ENCODE measurements at places on chromosomes 6 and 20.

DNA sequence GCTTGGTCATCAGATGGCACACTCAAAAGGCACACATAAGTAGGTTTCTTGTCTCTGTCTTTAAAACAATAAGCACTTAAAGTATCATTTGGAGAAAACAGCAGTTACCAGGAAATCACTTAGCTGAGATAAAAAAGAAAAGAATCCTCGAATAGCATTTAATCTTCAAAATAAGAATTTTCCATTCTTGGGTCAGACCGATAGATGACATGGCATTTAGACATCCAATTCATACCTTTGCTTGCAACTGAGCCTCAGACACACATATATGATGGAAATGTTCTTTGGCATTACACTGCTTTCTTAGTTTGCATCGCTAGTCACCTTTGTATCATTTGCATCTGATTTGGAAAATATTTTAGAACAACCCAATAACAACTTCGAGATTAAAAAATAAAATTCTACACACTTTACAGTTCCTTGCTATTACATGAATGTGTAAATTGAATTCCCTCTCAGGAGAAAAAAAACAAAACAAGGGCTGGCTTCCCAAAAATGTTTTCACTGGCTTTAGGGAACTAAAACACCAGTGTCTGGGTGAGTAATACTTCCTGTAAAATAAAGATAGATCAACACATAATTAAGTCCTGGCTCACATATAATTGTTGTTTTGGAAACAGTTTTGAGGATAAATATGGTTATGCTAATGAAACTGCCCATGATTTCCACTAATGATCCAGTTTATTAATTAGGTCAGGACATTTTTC, 1.3 kb upstream of the RNF217 start:
- no peak for DNase-seq

DNA sequence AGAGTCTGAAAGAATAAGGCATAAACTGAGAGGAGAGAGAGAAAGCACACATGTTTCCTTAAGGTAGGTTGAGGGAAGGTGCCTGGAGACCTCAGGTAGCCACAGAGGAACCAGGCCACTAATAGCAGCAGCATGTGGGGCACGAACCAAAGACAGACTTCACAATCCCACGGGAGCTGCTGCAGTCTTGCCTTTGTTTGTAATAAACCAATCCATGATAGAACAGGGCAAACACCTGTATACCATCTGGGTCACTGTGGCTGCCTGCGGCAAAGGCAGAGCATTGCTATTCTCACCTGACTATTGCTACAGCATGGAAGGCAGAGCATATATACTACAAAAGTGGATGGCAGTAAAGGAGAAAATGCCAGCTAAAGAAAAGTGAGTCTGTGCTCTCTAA, 36.3 kb downstream of the HEBP2 start:
- no peak for DNase-seq

- no peak for DNase-seq
Observed at GRCh38 chr6:143362192-143362558, 88.3 kb downstream of the ADAT2 start.

GRCh38 chr20:47531458-47531857, 29.8 kb downstream of the NCOA3 start:
- DNase-seq: no peak

GRCh38 chr20:19970256-19970765, 46.9 kb upstream of the NAA20 start:
- no peak for DNase-seq

- no peak for DNase-seq
Observed at GRCh38 chr6:108476376-108476775, 84.3 kb upstream of the FOXO3 start.

- DNase-seq: peak; percentile 51
Observed at GRCh38 chr6:81241126-81242041, 511.1 kb downstream of the TENT5A start.

GRCh38 chr6:160986851-160987250, 4.7 kb upstream of the MAP3K4 start:
- DNase-seq: no peak

GRCh38 chr6:124879110-124879991, 82.9 kb upstream of the RNF217 start:
- DNase-seq: no peak

DNA sequence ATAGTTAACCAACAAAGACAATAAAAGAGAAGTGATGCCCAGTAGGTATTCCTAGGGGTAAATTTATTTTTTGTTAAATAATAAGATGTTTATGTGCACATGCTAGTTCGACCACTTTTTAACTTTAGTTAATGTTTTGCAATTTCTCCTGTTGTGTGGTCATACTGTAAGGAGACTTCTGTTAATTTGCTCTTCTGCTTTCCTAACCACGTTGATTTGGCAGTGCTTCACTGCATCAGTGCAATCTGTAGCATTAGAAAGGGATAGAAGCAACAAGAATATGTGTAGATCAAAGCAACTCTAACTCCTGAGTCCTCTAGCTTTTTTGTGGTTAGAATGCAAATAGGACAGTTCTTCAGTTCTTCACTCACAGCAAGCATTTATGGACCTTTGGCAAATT, 13.9 kb downstream of the MYB start:
- DNase-seq: no peak

DNA sequence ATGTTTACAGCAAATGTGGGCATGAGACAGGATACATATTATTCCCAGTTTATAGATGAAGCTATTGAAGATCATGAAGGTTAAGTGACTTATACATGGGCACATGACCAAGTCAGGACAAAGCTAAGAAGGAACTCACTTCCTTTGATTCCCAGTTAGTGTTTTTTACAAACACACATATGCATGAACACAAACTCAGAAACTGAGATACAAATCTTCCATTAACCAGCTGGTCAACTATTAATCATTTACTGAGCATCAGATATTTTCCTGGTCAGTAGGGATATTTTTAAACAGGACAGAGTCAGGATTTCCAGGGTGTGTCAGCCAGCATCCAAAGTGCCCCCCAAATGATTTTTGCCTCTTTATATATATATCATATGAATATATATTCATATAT, 222.2 kb downstream of the OGFRL1 start:
- no peak for DNase-seq

DNA sequence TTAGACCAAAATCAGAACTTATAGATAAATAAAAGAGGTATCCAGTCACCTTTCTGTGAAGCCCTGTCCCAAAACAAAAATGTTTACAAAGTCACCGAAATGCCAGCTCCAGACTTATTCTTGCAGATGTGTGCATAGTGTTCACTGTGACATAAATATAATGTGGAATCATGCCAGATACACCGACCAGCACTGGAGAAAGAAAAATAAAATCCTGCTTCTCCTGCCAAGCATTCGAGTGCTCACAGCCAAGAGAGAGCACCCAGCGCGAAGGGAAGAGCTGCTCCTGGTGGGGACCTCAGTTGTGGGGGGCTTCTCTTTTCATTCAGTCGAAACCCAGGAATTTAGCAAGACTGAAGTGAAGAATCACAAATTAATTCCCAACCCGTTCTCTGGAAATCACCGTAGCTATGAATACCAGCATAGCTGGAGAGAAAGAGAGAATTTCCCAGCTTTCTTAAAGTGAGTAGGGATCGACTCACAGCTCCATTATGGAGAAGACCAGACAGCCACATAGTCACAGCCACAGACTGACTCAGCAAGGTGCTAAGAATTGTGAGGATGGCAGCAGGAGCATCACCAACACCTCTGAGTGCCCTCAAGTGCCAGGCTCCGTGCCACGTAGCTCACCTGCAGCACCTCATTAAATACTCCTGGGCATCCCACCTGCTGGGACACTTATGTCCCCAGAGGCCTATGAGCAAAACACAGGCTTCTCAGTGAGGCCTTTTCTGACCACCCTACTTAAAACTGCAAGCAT, 33.2 kb downstream of the BFSP1 start:
- no peak for DNase-seq

GRCh38 chr6:37103169-37104039, 66.5 kb upstream of the PIM1 start:
- no peak for DNase-seq

DNA sequence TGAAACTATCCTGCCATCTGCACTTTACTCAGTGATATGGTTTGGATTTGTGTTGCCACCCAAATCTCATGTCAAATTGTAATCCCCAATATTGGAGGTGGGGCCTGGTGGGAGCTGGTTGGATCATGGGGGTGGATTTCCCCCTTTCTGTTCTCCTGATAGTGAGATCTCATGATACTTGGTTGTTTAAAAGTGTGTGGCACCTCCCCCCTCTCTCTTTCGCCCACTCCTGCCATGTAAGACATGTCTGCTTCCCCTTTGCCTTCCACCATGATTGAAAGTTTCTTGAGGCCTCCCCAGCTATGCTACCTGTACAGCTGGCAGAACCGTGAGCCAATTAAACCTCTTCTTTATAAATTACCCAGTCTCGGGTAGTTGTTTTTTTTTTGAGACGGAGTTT, 18.0 kb downstream of the PIGT start:
- DNase-seq: no peak

GRCh38 chr20:11350126-11351005, 567.3 kb upstream of the BTBD3 start:
- DNase-seq: peak; percentile 26

- DNase-seq: no peak
Observed at GRCh38 chr6:97462938-97463598, 180.1 kb upstream of the MMS22L start.

DNA sequence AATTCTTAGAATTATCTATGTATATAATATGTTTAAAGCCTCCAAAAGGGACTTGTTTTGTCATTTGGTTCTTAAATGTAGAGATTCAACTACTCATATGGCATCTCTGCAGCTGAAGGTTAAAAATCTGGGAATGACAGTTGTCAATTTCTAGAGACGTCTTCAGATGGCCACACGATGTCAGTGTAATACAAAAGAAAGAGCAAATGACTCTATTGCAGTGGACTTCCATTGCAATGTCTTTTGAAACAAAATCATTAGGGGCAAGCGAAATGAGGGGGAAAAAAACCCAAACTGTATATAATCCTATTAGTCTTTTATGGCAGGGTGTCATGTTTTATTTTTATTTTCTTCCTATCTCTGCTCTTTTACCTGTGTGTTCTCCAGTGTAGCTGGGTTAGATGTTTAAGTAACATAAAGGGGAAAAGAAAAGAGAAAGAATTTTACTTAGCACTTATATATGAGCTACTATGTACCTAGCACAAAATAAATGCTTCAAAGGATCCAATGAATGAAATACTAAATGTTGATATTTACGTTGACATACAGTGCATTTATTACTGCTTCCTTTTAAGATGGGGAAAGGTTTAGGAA, 26.2 kb downstream of the CCN2 start:
- no peak for DNase-seq

GRCh38 chr6:163173741-163174140, 240.8 kb upstream of the QKI start:
- DNase-seq: no peak

GRCh38 chr6:16394632-16395031, 156.2 kb downstream of the GMPR start:
- DNase-seq: no peak

- DNase-seq: peak; percentile 58
Observed at GRCh38 chr20:54103067-54103761, 32.8 kb upstream of the BCAS1 start.

DNA sequence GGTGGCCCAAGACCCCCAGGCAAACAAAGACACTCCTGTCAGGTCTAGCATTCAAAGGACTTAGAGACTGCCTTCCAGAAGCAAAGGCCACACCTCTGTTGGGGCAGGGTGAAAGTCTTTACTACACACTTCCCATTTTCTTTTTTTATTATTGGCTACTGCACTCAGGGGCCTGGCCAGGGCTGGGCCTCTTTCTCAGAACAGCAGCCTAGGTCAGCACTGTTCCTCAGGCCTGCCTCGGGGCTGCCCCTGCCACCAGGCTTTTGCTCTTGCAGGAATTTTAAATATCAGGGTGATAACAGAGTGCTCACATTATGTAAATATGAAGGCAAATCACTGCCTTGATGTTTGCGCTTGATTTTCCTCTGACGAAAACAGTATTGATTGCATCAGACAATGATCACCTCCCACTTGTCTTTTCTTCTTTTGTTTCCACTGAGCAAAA, 18.5 kb downstream of the GSTA4 start:
- no peak for DNase-seq

- DNase-seq: no peak
Observed at GRCh38 chr6:6620766-6621425, 32.4 kb downstream of the LY86 start.

GRCh38 chr6:117681162-117681741, 6.0 kb downstream of the NUS1 start:
- DNase-seq: no peak

DNA sequence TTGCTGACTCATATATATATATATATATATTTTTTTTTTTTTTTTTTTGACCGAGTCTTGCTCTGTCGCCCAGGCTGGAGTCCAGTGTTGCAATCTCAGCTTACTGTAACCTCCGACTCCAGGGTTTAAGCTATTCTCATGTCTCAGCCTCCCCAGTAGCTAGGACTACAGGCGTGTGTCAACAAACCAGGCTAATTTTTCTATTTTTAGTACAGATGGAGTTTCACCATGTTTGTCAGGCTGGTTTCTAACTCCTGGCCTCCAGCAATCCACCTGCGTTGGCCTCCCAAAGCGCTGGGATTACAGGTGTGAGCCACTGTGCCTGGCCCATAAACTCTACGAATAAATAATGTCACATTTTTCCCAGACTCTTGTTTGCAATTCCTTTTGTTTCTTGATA, 4.8 kb downstream of the LRP11 start:
- no peak for DNase-seq

- DNase-seq: no peak
Observed at GRCh38 chr6:138240476-138241245, 22.4 kb upstream of the PBOV1 start.

DNA sequence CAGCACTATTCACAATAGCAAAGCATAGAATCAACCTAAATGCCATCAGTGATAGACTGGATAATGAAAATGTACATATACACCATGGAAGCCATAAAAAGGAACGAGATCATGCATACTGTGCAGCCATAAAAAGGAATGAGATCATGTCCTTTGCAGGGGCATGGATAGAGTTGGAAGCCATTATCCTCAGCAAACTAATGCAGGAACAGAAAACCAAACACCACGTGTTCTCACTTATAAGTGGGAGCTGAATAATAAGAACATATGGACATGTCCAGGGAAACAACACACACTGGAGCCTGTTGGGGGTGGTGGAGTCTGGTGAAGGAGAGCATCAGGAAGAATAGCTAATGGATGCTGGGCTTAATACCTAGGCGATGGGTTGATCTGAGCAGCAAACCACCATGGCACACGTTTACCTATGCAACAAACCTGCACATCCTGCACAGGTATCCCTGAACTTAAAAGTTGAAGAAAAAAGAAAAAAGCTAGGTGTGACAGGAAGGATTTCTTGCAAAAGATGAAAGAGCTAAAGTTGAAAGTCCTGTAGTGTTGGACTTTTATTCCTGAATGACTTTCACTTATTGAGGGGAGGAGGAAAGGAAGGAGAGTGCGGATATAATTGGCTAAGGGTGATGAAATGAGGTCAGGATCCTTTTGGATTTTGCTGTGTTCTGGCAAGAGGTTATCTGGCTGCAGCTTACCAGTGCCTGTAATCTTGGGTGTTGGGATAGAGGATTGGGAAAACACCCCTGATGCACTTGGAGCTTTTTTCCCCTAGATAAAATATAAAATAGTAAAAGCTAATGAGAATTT, 8.5 kb downstream of the TRMT11 start:
- no peak for DNase-seq

DNA sequence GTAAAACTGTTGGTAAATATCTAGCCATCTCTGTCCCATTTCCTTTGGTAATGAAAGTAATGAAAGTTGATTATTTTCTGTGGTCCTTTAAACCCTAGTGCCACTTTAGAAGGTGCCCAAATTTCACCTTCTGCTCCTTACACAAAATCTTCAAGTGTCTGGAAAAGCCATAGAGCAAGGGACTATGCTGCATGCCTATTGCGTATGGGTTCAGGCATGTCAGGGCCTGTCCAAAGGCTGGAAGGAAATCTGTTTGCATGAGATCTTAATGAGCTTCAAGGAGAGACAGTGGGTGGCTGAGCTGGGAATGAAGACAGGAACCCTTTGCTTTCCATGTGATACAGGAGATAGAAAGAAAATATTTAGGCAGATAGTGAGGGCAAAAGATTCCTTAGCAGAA, 66.6 kb upstream of the CCN6 start:
- DNase-seq: no peak
